ENCODE measurements at places on chromosomes 6 and 20. TPM values are rescaled to one million over a fixed set of nuclear protein-coding genes. Genes with fewer than 3 reads are reported as not detected.

The TRERF1 gene
- 31.7 TPM for total RNA-seq

The PCSK2 gene
- not detected for total RNA-seq

The TREML1 gene
- total RNA-seq: not detected

The GNMT gene
- total RNA-seq: 1.2 TPM

The GSTA2 gene
- not detected for total RNA-seq

The ID1 gene
- total RNA-seq: 24.2 TPM

The TJAP1 gene
- total RNA-seq: 24.4 TPM

The SLC17A9 gene
- 3.5 TPM for total RNA-seq

The ADGRF4 gene
- not detected for total RNA-seq

The PSMB9 gene
- 37.2 TPM for total RNA-seq

The ADAM33 gene
- not detected for total RNA-seq

The DEFB132 gene
- not detected for total RNA-seq

The ZNF831 gene
- 25.9 TPM for total RNA-seq

The ROS1 gene
- total RNA-seq: not detected

The PRND gene
- not detected for total RNA-seq

The AGER gene
- total RNA-seq: 27.0 TPM

The E2F1 gene
- 1.2 TPM for total RNA-seq

The EPPIN gene
- not detected for total RNA-seq

The RSPH4A gene
- total RNA-seq: 0.88 TPM

The DCDC2 gene
- 0.05 TPM for total RNA-seq

The VEGFA gene
- total RNA-seq: 3.7 TPM

The PPP2R5D gene
- 17.5 TPM for total RNA-seq

The GSTA1 gene
- total RNA-seq: not detected

The DZANK1 gene
- 1.9 TPM for total RNA-seq

The PREP gene
- total RNA-seq: 14.9 TPM

The BPIFB1 gene
- total RNA-seq: not detected

The PRICKLE4 gene
- total RNA-seq: not detected

The RAB44 gene
- total RNA-seq: 0.22 TPM

The OSTM1 gene
- 20.9 TPM for total RNA-seq

The PI16 gene
- 7.8 TPM for total RNA-seq

The PNLDC1 gene
- not detected for total RNA-seq

The WFDC2 gene
- not detected for total RNA-seq

The SLC22A1 gene
- 0.89 TPM for total RNA-seq

The MAFB gene
- total RNA-seq: 3.3 TPM

The RNASET2 gene
- 165 TPM for total RNA-seq

The HCRTR2 gene
- total RNA-seq: not detected

The CSNK2A1 gene
- total RNA-seq: 55.5 TPM

The CNKSR3 gene
- not detected for total RNA-seq

The ZNFX1 gene
- total RNA-seq: 50.6 TPM

The DEF6 gene
- 212 TPM for total RNA-seq

The CAGE1 gene
- 0.39 TPM for total RNA-seq

The CPNE5 gene
- 0.28 TPM for total RNA-seq

The ID4 gene
- total RNA-seq: not detected

The ARMH2 gene
- total RNA-seq: not detected
